A172 (cell line): ENCODE measurements at places on chromosomes 13 and 19. TPM values are rescaled to one million over a fixed set of nuclear protein-coding genes. Genes with fewer than 3 reads are reported as not detected.

GRCh38 chr13:114132419-114133121, at the start of gene RASA3:
TSS of gene RASA3 (minus strand) at chr13:114132623. CDS start at chr13:114132489, 134 bp downstream.
- peak; percentile 57 for DNase-seq

DNA sequence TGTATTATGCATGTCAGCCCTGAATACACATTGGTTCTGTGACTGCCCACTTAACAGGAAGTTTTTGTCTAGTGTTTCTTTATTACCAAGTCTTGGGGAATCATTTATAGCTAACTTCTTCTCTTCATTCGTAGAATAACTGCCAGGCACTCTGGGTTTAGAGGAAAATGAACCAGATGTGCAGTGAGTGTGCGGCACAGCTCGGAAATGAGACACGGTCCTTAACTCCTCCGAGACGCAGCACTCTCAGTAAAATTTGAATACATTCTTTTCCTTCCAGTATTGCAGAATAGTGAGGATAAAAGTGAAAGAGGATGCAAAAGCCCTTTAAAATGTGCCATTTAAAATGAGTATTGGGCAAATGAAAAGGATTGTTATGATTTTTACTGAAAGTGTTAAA, 29.2 kb downstream of the ATP8A2 start:
- no peak for DNase-seq

Gene APOC4
- not detected in 2 replicates for total RNA-seq

DNA sequence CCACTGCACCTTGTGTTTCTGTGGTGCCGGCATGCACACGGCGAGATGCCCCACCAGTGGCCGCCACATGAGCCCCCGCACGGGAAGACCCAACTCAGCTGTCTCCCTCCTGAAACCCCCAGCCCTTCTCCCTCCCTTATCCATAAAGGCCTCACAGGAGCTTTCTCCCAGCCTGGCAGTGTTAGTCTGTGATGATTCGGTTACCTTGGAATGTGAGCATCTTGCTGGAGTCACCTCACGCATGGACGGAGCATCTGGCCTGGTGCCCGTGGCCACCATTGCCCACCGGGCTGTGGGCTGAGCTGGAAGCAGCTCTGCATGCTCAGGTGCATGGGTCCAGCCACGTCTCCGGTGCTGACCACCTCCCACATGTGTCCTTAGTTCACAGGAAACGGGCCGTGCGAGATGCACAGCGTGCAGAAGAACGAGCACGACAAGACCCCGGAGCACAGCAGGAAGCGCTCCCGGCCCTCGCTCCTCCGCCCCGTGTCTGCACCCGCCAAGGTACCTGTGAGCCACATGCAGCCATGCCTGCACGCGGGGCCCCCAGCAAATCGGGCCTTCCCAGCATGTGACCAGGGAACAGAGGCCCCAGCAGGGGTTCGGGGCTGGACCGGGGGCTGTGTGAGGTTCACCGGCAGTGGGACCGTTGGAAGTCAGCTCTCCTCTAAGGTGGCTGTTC, 22.0 kb downstream of the SIN3B start:
- peak; percentile 46 for DNase-seq
